M059J (cell line): ENCODE measurements at places on chromosomes 13 and 19.

DNA sequence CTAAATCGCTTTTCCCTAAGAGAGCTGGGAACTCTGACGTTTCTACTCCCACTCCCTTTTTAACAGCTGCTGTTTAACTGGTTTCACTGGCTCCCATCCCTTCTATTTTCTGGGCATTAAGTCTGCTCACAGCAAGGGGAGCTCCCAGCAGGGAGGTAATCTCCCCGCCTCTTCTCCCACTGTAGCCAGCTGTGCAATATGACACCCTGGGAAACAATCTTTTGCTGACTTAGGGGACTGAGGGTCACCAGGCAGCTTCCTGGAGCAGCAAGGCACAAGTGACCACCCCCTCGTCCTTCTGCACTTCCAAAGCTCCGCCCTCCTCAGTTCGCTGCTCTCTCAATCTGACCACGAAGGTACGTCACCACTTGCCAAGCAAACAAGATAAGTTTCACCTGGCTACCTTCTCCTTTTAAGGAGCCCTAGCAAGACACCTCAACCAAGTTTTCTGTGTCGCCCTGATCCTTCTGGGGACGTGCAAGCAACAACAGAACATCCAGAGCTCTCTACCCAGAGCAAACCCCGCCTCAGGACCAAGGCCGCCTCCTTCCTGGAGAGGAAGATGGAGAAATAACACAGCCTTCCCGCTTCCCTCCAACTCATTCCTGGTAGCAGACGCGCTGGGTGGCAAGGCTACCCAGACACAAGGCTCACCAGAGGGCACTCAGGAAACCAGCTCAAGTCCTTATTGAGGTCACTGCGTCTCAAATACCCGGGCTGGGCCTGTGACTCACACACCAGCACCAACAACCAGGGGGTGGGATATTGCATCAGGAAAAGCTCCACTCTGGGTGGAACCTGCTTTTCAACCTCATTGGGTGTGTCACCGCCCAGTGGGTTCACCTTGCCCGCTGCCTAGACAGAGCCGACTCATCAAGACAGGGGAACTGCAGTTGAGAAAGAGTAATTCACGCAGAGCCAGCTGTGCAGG is 92.4 kb downstream of the STK24 start:
- DNase-seq, result peak; percentile 98

GRCh38 chr19:53156850-53157249 is 2.0 kb downstream of the ZNF347 start:
- DNase-seq, result no peak

DNA sequence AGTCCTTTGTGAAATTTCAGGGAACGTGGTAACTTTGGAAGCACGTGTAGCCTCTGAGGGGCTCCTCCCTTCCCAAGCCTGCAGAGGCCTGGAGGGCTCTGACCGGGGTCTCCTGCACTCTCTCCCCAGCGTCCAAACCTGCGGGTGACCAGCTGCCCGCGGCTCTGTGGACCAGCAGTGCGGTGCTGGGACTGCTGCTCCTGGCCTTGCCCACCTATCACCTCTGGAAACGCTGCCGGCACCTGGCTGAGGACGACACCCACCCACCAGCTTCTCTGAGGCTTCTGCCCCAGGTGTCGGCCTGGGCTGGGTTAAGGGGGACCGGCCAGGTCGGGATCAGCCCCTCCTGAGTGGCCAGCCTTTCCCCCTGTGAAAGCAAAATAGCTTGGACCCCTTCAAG is 2.7 kb upstream of the TPGS1 start:
- DNase-seq, result no peak

GRCh38 chr13:48234566-48235340 is 1.7 kb downstream of the ITM2B start:
- DNase-seq, result peak; percentile 43

DNA sequence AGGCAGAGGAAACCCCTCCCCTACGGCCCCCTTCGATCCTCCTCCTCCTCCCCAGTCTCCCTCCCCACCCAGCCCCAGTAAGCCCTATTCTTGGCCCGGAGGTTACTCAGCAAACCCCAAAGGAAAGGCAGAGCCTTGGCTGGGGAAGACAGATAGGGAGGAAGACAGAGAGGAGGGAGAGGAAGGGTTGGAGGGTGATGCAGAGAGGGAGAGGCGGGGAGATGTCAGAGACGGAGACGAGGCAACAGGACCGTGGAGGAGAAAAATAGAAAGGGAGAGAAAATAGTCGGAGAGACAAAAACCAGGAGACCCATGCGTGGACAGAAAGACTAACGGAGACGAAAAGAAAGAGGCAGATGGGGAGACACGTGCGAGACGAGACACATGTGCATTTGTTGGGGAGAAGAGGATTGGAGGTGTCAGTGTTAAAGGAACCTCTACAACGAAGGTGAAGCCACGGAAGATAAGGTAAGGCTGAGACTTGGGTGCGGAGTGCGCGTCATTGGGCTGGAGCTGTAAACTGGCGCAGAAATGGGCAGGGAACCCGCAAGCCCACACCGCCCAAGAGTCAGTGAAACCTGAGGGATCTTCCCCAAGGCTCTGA is 2.9 kb downstream of the TGFB1 start:
- DNase-seq, result no peak

GRCh38 chr19:4583961-4584669 is 24.6 kb upstream of the SEMA6B start:
- DNase-seq, result no peak

DNA sequence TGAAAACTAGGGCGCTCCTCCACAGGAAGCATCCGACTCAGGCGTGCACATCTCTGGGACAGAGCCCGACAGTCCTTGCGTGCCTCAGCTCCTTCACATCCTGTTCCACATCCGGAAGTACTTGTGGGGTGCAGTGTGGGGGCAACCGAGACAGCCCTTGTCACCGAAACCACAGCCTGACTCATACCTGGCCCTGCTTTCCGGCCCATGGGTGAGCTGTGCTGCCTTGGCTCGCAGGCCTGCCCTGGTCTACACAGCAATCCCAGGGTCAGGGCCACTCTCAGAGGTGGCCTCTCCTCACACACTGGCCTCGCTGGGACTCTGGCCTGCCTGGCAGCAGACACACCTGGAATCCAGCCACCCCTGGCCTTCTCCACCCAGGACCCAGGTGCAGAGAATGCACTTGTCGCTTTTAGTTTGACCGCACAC is 100.4 kb downstream of the STK24 start:
- DNase-seq, result peak; percentile 95

DNA sequence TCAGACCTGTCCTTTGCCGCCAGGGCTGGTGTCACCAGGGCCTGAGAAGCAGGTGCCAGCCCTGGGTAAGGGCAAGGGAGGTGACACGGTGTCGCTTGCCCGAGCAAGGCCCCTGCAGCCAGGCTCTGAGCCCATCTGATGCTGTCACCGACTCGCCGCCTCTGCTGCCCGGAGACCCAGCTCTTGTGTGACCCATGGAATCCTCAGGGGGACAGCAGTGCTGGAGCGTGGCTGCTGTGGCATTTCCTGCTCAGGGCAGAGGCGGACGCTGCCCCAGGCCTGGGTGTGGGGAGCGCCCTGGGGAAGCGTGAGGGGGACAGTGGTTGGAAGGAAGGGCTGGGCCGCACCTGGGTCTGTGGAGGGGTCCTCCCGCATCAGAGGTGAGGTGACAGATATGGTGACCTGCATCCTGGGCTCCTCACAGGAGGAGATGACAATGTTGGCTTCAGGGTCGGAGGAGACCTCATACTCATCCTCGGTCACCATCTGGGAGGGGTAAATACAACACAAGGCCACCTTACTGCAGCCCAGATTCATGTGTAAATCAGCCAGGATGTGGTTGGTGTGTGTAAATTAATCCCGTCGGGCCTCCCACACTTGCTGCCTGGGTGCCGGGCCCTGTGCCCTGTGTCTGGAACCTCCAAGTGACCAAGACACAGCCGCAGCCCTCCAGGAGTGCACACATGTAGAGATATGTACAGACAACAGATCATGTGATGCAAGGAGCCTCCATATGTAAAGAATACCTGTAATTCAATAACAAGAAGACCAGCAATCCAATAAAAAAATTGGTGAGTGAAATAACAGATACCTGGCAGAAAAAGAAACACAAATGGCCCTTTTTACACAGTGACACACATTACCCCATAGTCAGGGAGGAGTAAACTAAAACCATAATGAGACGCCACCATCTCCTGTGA is 27.6 kb upstream of the MATK start:
- DNase-seq, result no peak

DNA sequence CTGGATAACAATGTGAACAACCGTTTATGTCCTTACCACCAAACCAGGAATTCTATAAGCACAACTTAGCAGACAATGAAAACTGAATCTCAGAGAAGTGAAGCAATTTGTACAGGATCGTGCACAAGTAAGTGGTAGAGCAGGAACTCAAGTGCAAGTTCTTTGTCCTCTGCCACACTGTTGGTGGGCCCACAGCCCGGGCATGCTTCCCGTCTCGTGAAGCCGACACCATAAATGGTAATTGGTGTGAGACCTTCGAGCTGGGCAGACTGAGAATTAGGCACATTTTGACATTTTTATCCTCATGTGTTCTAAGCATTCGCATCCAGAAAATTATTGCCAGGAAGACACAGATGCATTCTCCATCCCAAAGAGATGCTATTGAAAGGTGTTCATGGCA is 27.9 kb upstream of the FLT1 start:
- no peak for DNase-seq

GRCh38 chr19:4870025-4870700 is 2.7 kb upstream of the PLIN3 start:
- DNase-seq, result peak; percentile 99

GRCh38 chr13:24887759-24888158 is 123.8 kb downstream of the RNF17 start:
- DNase-seq, result no peak

DNA sequence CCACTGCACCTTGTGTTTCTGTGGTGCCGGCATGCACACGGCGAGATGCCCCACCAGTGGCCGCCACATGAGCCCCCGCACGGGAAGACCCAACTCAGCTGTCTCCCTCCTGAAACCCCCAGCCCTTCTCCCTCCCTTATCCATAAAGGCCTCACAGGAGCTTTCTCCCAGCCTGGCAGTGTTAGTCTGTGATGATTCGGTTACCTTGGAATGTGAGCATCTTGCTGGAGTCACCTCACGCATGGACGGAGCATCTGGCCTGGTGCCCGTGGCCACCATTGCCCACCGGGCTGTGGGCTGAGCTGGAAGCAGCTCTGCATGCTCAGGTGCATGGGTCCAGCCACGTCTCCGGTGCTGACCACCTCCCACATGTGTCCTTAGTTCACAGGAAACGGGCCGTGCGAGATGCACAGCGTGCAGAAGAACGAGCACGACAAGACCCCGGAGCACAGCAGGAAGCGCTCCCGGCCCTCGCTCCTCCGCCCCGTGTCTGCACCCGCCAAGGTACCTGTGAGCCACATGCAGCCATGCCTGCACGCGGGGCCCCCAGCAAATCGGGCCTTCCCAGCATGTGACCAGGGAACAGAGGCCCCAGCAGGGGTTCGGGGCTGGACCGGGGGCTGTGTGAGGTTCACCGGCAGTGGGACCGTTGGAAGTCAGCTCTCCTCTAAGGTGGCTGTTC is 22.0 kb downstream of the SIN3B start:
- peak; percentile 80 for DNase-seq

DNA sequence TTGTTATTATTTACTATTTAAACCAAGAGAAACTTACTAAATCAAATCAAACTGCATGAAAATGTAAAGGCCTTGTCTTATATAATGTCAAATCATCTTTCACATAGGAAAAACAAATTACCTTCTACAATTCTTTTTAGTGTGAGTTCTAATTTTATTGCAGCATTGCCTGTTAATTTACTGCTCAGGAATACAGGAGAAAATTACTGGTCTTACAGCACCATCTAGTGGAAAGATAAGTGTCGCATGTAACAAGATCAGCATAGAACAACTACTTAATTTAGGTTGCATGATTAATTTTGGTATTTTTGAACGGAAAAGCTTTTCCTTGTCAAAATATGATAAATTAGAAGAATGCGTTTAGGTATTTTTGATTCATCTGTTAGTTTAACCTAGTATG is 502.7 kb downstream of the UQCRFS1 start:
- DNase-seq, result peak; percentile 50

DNA sequence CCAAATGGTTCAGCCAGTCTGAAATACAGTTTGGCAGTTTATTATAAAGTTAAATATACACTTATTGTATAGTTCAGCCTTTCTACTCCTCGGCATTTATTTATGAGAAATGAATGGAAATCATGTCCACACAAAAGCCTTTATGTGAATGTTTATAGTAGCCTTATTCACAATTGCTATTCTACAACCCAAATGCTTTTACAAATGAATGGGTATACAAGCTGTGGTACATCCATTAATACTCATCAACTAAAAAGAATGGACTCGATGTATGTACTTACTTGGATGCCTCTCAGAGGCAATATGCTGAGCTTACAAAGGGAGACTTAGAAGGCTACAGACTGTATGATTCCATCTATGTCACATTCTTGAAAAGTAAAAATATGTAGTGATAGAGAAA is 150.7 kb downstream of the NBEA start:
- no peak for DNase-seq

GRCh38 chr13:113939944-113940297 is 34.0 kb downstream of the C13orf46 start:
- DNase-seq, result no peak

- no peak for DNase-seq
These were observed 30.4 kb downstream of the RAB20 start for GRCh38 chr13:110531100-110531499.

GRCh38 chr19:6066661-6067646 is 43.3 kb downstream of the RFX2 start:
- peak; percentile 98 for DNase-seq

DNA sequence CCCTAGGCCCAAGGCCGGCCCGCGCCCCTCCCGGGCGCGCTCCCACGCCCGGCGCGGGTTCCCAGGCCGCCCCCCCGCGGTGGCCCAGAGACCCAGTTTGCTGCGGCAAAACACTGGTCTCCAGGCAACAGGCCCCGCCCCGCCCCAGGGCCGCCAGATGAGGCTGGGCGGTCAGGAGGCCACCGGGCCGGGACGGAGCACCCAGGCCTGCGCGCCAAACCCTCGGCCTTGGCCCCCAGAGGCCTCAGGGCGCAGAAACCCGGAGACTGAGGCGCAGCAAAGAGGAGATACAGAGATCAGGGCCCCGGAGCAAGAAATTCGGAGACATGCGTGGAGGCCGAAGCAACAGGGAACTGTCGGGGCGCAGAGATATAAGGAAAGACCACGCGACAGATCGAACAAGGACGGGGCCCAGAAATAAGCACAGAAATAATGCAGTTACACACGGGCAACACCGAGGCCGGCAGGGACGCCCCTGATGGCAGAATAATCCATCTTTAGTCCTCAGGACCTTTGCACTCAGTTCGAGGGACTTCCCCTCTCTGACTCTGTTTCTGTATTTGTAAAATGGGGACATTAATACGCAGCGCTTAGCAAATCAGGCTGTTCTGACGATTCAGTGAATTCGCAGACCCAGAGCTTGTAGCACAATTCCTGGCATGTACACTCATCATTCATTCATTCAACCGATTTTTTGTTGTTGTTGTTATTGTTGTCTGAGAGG is 20.8 kb upstream of the ERCC1 start:
- peak; percentile 92 for DNase-seq
